ENCODE measurements at places on chromosomes 16 and 17.

DNA sequence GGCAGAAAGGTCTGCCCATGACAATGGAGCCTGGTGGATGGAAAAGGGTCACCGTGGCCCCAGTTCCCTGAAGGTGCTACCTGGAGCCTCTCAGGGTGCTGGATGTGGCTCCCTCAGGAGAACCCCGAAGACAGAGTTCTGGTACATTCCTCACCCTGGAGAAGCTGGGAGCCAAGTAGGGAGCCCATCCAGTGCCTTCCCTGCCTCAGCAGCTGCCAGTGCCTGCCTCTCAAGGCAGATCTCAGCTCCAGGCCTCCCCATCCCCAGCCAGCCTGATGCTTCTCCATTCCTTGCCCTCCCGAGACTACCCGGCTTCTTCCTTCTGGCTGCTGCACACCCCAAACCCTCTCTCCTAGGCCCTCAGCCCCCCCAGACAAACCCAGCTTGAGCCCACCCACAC lies 20.5 kb downstream of the SCGB1C2 start:
- no peak for DNase-seq

DNA sequence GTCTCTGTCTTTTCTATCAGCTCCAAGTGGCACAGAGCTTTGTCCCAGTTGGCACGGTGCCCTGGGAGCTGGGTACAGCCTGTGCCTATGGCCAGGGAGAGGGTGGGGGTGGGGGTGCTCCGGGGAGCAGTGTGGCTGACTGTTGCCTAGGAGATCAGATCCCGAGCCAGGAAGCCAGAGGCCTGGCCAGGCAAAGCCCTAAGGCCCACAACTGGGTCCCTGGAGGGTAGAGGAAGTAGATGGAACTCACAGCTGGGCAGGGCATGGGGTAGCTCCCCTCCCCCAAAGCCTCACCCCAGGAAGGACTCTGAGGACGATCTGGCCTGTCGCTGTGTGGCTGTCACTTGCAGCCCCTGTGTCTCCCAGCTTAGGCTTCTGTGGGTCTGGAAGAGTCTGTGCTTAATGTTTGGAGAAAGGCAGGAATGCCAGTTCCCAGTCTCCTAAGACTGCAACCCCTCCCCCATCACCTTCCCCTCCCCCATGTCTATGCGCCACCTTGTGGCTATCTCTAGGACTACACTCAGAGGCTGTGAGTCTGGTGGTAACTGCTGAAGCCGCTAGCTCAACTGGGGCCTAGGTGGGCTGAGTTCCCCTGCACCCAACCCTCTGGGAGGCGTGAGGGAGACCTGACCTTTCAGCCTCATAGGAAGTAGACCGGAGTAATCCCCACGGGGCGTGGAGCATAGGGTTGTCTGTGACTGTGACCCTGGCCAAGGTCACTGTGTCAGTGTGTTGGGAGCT lies 12.6 kb downstream of the THRA start:
- no peak for DNase-seq

GRCh38 chr17:43010667-43011308 lies 4.2 kb downstream of the IFI35 start:
- DNase-seq, result no peak

GRCh38 chr16:35744726-35745125 lies 2285.3 kb downstream of the TP53TG3F start:
- DNase-seq, result no peak

GRCh38 chr16:56513972-56514371 lies 5.9 kb downstream of the BBS2 start:
- DNase-seq, result no peak

DNA sequence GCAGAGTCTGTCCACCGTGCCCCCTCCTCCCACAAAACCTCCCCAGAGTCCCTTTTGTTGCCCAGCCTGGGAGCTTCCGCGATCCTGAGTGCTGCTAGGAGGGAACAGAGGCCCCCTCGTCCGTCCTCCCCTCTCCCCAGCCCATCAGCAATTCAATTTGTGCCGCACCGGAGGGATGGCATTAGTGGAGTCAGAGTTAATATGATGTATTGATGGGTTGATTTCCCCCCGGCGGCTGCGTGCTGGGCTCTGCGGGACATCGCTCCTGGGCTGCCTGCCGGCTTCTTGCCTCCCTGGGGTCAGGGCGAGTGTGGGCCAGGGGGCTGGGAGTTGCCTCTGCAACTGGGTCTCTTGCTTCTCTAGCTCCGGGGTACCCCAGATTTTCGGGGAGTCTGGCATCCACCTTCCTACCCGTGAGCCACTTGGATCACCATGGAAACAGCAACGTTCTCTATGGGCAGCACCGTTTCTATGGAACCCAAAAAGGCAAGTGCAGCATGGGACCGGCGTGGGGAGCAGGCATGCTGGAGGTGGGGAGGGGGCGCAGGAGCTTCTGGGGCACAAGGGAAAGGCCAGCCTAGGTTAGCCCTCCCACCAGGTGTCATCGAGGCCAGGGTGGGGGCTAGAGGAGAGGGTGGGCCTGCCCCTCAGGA lies 42.9 kb downstream of the BAHCC1 start:
- DNase-seq, result no peak

DNA sequence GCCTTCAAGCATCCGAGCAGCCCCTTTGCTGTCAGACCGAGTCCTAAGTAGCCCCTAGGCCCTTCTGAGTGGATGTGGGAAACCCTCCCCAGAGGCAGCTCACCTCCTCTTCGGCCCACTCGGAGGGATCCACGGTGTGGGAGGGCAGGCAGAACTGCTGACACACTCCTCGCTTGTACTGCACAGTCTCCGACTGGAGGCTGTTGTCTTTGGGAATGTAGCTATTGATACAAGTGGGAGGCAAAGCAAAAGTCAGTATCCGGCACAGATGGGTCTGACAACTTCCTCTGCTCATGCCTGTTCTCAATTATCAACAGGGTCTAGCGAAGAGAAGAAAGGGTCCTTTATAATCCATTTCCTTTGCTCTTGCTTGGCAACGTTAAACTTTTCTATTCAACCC lies 25.9 kb upstream of the FOXJ1 start:
- no peak for DNase-seq

DNA sequence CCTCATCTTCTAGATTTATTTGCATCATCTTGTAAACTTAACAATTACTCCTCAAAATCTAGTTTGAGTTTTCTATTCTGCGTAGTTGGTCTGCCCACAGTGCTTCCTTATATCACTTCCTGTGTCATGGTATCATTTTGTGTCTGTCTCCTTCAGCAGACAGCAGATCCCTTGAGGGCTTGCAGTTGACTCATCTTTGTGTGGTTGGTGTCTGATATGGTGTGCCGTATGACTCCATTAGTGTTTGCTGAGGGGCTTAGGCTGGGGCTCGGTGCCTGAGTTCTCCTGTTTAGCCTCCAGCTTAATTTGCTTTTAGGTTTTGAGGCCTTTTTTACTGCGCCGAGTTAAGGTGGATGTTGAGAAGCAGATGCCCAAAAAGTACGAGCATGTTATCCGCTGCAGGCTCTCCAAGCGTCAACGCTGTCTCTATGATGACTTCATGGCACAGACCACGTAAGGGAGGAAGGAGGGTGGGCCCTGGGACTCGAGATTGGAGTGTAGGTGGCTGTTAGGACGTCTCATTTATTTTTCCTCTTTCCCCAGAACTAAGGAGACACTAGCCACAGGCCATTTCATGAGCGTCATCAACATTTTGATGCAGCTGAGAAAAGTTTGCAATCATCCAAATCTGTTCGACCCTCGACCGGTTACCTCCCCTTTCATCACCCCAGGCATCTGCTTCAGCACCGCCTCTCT lies 16.9 kb downstream of the SRCAP start:
- DNase-seq, result peak; percentile 11

DNA sequence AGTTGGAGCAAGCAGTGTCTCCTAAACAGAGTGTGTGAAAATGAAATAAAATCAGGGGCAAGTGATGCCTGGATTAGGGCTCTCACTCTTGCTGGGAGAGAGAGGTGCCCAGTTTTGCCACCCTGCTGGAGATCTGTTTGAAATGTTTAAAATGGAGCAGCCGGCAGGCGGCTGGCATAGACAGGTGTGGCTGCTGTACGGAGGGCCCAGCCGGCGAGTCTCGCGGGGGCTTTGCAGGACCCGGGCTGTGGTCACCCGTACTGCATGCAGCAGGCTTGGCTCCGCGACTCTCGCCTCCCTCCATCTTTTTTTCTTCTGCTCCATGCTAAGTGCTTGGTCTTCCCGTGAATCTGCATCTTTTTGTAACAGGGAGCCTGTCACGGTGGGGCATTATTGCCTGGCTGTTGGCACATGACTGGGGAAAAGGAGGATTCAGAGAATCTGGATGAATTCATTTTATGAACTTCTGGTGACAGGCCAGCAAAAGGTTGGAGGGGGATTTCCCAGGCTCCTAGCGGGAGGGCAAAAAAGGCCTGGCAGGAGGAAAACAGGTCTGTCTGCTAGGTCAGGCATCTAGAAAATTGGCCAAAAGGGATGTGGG lies 1.8 kb downstream of the ZNRF1 start:
- DNase-seq, result no peak

GRCh38 chr16:51755039-51755501 lies 604.0 kb upstream of the SALL1 start:
- no peak for DNase-seq

GRCh38 chr17:48577946-48578615 lies at the start of gene HOXB4:
Gene HOXB4 (minus strand): TSS chr17:48578350. CDS start chr17:48578319, 31 bp downstream.
- no peak for DNase-seq

DNA sequence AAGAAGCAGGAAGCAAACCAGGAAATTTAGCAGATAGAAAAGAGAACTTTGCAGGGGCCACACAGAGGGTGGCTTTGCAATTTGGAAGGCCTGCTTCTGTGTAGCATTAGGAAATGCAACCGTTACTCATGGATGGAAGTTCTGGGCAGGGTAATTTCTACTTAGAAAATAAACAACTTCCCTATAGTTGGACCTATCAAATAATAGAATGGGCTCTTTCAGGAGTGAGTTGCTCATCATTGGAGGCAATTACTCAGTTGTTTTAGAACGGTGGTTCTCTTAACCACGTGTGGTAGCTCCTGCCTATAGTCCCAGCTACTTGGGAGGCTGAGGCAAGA lies 25.8 kb upstream of the HS3ST2 start:
- DNase-seq, result no peak

- DNase-seq, result no peak
These were observed 4.8 kb downstream of the SPATA2L start for GRCh38 chr16:89696670-89697128.

- DNase-seq, result no peak
These were observed 303.5 kb downstream of the FOXL1 start for GRCh38 chr16:86881861-86882273.
